CD4-positive, alpha-beta T cell treated with Interleukin-15 for 4 hours (primary cell): ENCODE measurements at places on chromosomes 6 and 20.

DNA sequence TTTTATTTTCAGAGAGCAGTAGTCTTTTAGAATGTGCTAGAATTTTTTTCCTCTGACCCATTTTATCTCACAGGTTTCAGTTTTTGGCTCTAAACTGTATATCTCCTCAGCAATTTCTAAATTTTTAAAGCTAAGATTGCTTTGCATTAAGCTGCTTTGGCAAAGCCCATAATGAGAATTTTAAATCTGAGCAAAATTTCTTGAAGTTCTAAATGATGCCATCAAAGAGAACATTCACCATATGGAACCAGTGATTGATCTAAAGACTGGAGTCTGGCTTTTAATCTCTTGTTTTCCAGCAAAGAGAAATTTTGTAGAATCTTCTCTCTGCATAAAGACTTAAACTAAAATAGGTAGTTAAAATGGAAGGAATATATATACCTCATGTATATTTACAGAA is 313.6 kb downstream of the TBC1D32 start:
- no peak for DNase-seq

- no peak for DNase-seq
Observed at GRCh38 chr6:104170401-104170800, 689.3 kb downstream of the HACE1 start.

DNA sequence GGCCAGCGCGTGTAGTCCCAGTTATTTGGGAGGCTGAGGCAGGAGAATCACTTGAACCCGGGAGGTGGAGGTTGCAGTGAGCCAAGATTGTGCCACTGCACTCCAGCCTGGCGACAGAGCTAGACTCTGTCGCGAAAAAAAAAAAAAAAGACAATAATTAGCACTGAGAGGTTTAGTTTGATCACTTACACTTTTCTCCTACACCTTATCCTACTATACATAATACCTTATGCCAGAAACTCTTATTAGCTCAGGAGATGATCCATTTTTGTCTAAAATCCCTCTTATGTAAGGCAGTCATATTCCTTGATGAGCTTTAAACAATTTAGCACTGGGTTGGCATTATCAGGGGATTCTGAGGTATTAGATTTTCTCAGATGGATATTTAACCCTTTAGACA is 3.6 kb upstream of the MTFR2 start:
- no peak for DNase-seq

GRCh38 chr20:33076662-33077372 is 2.6 kb upstream of the BPIFB4 start:
- DNase-seq: peak; percentile 21

- DNase-seq: no peak
Observed at GRCh38 chr6:119844387-119844786, 494.8 kb upstream of the MAN1A1 start.

- DNase-seq: no peak
Observed at GRCh38 chr20:42346189-42347170, 728.3 kb upstream of the CHD6 start.

DNA sequence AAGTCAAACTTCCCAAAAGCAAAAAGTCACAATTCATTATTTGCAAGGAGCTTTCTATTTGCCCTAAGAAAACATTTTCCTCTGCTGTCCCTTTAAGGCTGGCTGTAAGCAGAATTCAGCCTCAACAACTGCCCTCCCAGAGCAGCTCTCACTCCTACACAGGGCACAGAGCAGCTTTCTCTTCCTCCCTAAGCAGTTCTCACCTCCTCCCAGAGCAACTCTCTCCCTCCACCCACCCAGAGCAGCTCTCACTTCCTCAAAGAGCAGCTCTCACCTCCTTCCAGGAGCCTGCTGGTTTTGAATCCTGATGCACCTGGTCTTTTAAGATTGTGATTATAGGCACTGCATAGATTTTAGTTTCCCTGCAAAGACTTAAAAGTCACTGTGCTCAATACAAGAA is 120.6 kb upstream of the TMEM181 start:
- DNase-seq: no peak

DNA sequence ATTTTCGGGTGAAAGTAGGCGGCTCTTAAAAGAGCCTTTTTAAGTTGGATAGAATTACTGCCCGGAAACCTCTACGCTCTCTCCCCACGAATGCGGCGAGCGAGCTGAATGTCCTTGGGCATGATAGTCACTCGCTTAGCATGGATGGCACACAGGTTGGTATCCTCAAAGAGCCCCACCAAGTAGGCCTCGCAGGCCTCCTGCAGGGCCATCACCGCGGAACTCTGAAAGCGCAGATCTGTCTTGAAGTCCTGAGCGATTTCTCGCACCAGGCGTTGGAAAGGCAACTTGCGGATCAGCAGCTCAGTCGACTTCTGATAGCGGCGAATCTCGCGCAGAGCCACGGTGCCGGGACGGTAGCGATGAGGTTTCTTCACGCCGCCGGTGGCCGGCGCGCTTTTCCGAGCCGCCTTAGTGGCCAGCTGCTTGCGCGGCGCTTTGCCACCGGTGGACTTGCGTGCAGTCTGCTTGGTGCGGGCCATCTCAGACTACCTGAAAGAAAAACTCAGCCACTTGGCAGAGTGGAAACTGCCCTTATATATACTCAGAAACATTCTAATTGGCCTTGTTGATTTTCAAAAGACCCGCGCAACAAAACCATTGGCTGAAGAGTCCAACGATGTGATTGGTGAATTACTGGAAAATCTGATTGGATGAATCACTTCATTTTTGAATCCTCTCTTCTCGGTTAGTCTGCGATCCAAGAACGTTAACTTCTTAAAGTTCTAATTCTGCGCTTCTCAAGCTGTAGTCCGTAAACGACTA is 93.9 kb upstream of the BTN3A2 start:
- DNase-seq: peak; percentile 92

DNA sequence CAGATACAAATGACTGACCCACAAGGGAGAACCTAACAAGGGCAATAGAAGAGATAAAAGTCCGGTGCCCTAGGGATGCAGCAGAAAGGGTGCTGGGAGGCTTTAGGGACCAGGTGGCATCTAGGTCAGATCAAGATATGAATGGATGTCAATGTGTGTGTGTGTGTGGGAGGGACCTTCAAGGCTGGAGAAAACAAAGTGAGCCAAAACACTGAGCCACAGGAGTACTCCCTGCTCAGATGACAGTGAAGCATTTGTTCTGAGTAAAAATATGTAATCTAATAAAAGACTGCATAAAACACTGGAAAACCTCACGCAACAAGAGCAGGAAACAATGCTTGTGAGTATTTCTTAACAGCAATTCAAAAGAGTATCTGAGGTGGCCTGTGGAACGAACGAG is 28.2 kb downstream of the ZNF337 start:
- no peak for DNase-seq
